ENCODE measurements at places on chromosomes 7 and 10.

DNA sequence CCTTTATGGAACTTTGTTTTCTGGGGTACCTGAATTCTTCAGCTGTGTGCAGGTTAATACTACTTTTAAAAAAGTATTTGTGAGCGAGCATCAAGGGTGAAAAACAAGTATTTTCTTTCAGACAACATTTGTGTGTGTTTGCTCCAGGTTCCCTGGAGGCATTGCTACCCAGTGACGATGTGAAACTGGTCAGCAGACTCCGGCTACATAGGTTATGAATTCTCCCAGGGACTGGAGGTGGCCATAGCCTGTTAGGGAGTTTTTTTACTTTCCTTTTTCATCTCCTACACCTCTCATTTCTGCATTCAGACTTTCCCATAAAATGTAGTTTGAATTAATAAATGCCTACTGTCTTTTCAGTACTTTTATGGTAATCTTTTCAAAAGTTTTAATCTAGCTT lies 7.6 kb downstream of the AKR1D1 start:
- no peak for DNase-seq

GRCh38 chr10:8113616-8114015 lies 59.1 kb downstream of the GATA3 start:
- no peak for DNase-seq

GRCh38 chr10:51815723-51816122 lies 116.3 kb upstream of the CSTF2T start:
- DNase-seq, result no peak

GRCh38 chr10:122054048-122055025 lies 65.4 kb downstream of the TACC2 start:
- no peak for DNase-seq

- no peak for DNase-seq
These were observed 5.6 kb downstream of the TPK1 start for GRCh38 chr7:144830024-144830785.

GRCh38 chr7:19677180-19677579 lies 31.7 kb downstream of the POLR1F start:
- no peak for DNase-seq

DNA sequence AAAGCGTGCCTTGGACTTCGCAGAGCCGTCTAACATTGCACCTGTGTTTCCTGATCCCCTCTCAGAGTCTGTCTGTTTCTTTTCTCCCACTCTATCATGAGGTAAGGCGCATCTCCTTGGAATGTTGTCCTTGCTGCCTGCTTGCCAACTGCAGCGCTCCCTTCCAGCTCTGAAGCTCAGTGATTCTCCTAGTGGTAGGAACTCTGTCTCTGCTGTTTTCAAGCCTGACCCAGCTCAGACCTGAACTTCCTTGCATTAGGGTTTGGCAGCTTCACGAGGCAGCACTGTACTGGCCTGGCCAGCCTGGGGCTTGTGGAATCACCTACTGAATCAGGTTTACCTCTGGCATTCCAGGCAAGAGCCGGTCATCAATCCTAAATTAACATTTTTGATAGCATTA lies 123.9 kb downstream of the CREB5 start:
- DNase-seq, result no peak

DNA sequence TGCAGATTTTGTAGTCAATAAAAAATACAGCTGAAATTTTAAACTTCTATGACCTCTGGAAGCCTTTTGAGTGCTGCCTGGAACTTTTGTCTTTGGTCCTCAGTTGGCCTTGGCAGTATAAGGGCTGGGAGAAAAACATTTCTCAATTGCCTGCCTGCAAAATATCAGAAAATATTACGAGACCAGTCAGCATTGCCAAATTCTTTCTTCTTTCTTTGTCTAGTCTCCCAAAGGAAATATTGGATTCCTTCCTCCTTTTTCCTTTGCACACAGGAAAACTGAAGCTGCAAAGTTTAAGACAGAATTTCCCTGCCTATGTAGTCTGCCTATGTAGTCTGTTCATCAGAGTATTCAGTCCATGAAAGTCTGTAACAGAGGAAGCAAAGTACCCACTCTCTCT lies 95.9 kb downstream of the CHRM2 start:
- DNase-seq, result no peak

DNA sequence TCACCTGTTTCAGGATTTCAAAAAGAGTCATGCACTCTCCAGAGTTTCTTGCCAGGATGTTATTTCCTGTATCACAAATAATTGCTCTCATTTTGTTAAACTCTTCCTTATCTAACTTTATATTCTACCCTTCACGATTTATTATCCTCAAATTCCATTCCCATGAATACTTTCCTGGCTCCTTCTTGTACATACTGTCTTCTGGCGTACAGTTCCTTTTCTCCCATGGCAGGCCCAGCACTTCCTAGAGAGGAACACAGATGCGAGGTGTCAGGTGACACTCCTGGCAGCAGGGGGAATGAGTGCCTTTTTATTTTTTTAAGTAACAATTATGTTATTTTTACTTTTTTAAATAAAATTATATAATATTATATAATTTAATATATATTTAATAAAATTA lies 411.9 kb downstream of the TFEC start:
- DNase-seq, result no peak

GRCh38 chr10:35795131-35795824 lies 153.2 kb upstream of the FZD8 start:
- no peak for DNase-seq

- no peak for DNase-seq
These were observed 153.0 kb downstream of the ATE1 start for GRCh38 chr10:121774813-121775212.

GRCh38 chr10:45672181-45673073 lies at the start of gene ZFAND4:
TSS of gene ZFAND4 (minus strand) at chr10:45672772. CDS start at chr10:45663725, 9,047 bp downstream.
- DNase-seq, result peak; percentile 91

GRCh38 chr7:41063116-41063515 lies 639.8 kb downstream of the INHBA start:
- no peak for DNase-seq

- DNase-seq, result no peak
These were observed 13.8 kb upstream of the KDM7A start for GRCh38 chr7:140190588-140190987.

- DNase-seq, result no peak
These were observed 198.3 kb downstream of the RPS24 start for GRCh38 chr10:78231939-78232338.

DNA sequence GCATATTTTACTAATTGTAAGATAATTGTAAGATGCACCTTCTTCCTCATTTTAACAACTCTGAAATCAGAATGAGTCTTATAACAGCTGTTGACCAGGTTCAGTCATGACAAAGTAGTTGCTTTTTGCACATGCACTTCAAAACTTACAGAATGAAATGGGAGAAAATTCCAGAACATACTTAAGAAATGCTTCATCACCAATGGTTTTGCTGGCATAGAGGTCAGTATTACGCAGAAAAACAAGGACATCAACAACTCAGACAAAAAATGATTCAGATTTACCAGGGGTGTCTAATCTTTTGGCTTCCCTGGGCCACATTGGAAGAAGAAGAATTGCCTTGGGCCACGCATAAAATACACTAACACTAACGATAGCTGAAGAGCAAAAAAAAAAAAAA lies 13.3 kb downstream of the COL28A1 start:
- DNase-seq, result no peak

GRCh38 chr7:104074529-104074928 lies 85.1 kb upstream of the RELN start:
- no peak for DNase-seq

- DNase-seq, result no peak
These were observed 41.1 kb upstream of the CABCOCO1 start for GRCh38 chr10:61621605-61622051.

GRCh38 chr10:20622531-20623211 lies 274.4 kb downstream of the NEBL start:
- DNase-seq, result no peak

DNA sequence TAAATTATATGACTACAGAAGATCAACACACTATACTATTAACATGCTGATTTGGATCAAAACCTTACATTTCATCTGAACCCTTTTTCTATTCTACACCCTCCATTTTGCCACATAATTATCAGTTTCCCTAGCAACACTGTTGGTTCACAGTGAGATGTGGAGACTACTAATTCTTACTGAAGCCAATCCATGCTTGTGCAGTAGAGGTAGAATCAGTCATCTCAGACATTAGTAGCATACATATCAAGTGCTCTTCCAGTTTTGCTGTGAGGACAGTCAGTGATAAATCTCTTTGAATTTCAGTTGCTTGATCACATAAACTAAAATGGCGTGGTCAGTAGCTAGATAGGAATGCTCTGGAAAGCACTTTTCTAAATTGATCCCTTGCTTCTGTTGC lies 70.3 kb downstream of the PON1 start:
- DNase-seq, result no peak

- no peak for DNase-seq
These were observed 175.5 kb upstream of the MYO3A start for GRCh38 chr10:25758511-25758910.

DNA sequence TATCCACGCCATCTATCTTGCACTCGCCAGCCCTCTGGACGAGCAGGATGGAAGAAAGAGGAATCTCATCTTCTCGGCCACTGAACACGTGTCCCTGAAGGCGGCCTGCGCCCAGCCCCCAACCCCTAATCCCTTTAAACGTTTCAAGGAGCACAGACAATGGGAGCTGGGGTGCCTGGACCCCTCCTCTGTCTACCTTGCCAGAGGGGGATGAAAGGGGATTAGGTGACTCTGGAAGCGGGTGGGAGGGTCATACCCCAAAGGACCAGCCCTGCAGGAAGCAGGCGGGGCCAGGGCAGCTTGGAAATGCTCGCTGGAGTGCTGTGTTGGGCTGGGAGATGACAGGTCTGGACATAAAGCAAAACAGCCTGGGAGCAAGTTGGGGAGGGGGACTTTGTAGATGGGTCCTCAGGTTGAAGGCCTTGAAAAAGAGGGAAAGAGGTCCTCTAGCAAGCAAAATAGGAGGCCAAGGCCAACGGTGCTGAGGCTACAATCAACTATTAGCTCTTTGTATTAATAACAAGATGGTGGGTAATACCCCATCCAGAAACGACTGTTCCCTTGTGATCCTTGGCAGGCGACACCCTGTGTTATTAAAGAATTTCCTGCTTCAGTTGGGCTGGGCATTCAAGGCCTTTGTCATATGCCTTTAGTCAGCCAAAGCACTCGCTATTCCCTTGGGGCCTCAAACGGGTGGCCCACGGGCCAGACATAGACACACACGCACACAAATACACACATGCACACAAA lies 126.5 kb upstream of the UNC5B start:
- DNase-seq, result no peak

GRCh38 chr7:47034180-47034579 lies 547.7 kb downstream of the TNS3 start:
- DNase-seq, result no peak

GRCh38 chr10:78527296-78527695 lies 493.6 kb downstream of the RPS24 start:
- DNase-seq, result no peak

DNA sequence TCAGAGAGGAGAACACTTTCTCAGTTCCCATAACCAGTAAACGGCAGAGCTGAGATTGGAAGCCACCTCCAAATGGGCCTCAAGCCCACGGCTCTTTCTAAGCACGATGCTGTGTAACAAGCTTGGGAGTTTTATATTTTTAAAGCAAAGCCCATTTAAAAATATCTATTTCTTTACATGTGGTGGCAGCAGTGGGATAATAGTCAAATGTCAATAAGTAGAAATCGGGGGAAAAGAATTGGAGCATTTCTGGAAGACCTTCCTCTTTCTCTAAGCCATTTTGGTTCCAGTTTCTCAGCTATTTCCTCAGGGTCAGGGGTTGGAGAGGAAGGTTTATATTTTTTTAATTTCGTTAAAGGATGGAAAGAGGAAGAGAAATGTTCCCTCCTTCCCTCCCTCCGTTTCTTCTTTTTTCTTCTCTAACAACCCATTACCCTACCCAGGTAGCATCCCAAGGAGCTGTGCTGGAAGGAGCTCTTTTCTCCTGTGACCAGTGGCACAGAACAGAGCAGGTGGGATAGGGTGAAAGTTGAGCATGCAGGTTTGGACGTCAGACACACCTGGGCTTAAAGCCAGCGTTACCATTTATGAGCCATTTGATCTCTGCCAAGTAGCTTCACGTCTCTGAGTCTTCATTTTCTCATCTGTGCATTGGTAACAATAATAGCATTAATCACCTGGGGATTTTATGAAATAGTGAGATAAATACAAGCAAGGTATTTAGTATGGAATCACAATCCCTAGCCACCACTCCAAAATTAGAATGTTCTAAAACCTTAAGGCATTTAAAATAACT lies 515.7 kb downstream of the RPS24 start:
- DNase-seq, result no peak

- peak; percentile 84 for DNase-seq
These were observed 153.7 kb downstream of the DNAJB6 start for GRCh38 chr7:157490465-157490912.
